ENCODE measurements at places on chromosomes 3 and 15. TPM values are rescaled to one million over a fixed set of nuclear protein-coding genes. Genes with fewer than 3 reads are reported as not detected.

DNA sequence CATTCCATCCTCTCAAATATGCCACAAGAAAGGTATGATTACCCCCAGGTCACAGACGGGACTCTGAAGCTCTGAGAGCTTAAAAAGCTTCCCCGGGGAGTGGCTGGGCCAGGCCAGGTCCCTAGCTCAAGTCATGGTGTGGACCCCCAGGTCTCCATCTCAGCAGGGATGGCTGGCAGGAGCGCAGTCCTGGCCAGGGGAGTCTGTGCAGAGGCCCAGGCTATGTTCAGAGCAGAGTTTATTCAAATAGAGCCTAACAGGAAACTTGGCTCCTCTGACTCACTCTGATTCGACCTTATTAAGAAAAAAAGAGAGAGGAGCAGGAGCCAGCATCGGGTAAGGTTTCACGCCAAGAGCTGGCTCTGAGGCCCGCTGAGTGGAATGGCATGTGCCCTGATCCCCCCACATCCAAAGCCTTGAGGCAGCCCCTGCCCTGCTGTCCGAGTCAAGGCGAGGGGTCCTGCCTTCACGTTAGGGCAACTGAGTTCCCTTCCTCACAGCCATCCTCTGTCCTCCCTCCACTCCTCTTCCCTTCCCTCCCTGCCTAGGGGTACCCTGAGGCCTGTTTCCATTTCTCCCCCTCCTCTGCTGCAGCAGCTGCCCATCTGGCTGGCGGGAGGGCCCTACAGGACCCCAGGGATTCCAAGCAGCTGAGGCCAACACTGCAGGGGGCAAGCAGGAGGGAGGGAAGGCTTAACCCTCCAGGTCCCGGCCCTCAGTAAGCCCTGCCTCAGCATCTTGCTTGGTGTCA lies 1.9 kb upstream of the LOXL1 start:
- DNase-seq, result peak; percentile 34

DNA sequence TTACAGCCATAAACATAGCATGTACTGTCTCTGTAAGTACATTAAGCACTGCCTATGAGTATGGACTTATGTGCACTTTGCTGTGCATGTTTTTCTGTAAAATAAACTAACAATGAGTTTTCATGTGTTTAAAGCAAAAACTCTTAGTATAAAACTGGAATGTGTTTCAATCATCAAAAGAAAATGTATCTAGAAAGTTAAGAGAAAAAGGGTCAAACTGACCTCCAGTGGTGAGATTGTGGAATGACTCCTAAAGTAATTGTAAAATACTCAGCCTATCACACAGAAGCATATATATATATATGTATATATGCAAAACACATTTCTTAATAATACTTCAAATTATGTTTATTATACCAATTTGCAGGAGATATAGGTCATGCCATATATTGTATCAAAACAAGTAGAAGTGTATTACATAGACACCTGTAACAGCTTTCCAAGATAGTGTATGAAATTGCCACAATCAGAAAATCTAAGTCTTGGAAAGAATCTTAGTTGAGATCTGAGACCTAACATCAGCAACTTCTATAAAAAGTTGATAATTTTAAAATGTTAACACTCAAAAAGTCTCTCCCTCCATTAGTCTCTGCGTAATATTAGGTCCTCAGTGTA lies 199.6 kb downstream of the FMN1 start:
- DNase-seq, result peak; percentile 66

- peak; percentile 76 for DNase-seq
Observed at GRCh38 chr3:137946356-137946973, 63.5 kb upstream of the CLDN18 start.

DNA sequence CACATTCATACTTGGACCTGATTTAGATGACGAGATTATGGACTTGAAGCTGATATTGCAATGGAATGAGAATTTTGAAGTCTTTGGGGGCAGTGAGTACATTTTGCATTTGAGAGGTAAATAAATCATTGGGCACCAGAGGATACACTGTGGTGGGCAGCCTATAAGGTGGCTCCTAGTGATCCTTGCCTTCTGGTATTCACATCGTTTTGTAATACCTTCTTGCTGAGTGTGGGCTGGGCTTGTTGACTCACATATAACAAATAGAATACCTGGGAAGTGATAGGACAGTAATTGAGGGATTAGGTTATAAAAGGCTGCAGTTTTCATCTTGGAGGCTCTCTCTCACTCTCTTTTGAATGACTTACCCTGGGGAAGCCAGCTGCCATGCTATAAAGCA lies 605.5 kb upstream of the KCNMB2 start:
- DNase-seq, result no peak

- DNase-seq, result no peak
Observed at GRCh38 chr3:167967257-167968036, 128.3 kb downstream of the GOLIM4 start.

DNA sequence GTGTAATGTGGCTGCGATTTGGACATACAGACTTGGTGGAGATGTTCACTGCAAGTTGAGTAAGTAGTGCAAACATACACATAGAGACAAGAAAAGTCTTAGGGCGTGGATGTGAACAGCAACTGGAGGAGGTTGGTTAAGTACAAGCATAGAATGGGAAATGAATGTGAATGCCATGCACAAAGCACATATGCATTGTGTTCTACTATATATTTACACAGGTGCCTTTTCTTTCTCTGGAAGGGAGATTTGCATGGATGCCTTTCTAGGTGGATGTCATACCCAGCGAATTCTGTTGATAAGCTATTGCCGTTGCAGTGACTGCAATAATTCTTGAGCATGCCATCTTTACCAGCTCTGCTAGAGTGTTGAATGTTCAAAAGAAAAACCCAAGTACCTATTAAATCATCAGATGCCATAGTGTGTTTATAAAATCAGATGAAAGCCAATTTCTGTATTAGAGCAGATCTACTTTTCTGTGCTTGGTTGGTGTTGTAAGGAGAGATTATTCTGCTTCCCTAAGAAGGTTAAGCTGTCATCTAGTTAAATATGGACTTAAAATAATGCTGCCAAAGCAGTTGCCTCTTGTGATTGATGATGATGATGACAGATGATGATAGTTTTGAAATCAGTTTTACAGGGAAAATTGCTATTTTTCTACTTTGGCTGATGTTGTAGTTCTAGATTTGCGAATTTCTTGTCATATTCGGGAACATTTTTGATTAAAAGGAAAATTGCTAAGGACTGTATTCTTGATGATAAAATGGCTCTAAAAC lies 148.4 kb downstream of the CNTN4 start:
- DNase-seq, result no peak

The STAC gene
- total RNA-seq, result not detected

The SCAANT1 gene
- total RNA-seq, result not detected

DNA sequence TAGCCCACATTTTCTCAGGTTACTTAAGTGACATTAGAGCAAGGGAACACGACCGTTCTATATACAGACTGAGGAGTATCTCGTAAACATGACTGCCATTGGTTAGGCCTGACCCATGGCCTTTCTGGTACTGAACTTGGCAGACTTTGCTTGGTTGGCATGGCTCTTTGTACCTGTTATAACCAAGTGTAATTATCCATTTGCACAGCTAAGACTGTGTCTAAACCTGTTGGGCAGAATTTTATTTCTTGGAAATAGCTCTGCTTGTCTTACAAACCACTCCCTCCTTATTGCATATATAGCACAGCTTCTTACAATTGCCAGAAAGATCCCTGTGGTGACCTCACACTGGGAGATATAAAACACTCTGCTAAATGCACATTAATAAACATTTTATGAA lies 106.9 kb downstream of the P2RY1 start:
- DNase-seq, result no peak

GRCh38 chr3:18223571-18223970 lies 201.6 kb downstream of the SATB1 start:
- no peak for DNase-seq

All from HT-29 (cell line).